ENCODE measurements at places on chromosomes 6 and 20.

DNA sequence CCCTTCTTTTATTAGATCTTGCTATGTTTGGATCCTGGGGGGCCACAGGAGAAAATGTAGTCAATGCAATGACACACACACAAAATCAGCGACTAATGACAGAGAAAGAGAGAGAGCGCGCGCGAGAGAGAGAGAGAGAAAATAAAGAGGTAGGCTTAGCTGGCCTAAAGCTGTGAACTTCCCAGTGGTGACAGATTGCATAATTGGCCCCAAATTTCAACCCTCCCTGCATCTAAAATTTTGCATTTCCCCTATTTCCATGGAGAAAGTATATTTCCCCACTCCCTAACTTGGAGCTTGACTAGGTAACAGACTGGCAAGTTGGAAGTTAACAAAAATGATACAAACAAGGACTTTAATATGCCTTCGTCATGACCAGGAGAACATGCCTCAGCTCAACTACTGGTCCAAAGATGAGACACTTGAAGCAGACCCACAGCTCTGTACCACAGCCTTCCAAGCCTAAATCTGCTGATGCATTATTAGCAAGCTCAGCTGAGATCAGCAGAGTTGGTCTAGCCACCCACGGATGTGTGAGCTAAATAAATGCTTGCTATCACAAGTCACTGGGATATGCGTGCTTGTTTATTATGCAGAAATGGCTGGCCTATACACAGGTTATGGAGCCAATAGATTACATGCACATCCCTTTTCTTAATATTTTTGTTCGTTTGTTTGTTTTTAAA is 118.1 kb upstream of the PRDM1 start:
- DNase-seq: no peak

DNA sequence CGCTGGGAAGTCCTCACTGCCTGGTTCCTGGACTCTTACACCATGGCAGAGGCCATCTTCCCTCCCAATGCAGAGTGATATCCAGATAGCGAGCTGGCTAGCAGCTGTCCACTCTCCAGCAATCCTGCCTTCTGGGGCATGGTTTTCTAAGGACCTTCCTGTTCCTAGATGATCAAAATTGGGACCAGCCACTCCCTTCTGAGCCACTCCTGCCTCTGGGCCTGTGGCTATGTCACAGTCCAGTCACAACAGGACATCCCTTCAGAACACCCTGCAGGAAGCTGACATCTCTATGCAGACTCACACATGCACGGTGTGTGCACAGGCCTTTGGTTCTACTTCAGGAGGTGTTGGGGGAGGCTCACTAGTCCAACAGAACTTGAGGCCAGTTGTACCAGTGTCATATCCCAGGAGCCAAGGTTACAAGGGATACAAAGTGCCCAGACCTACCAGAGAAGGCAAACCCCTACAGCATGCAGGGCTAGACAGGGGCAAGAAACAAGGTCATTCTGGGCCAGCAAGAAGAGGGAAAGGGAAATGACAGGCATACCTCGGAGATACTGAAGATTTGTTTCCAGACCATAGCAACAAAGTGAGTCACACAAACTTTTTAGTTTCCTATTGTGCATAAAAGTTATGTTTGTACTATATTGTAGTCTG is 2.7 kb upstream of the MCCD1 start:
- no peak for DNase-seq

- no peak for DNase-seq
Measured at GRCh38 chr6:7827142-7827541, 83.4 kb downstream of the TXNDC5 start.

DNA sequence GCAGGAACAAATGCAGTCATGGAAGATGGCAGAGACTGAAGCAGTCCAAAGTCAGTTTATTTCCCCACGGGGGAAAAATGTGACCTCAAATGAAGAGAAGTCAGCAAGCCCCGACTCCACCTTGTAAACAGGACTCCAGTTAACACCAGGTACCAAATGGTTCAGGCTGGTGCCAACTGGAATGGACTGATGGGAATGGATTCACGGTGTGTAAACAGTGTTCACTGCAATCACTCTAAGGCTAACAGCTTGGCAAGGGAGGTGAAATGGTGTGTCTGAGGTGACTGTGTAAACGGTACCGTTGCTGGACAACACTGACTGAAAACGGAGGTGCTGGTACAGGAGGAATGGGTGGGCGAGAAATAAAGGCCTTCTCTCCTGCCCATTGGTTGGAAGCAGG is 12.0 kb downstream of the PLAGL2 start:
- DNase-seq: no peak

- no peak for DNase-seq
Measured at GRCh38 chr6:159897603-159898002, 6.8 kb downstream of the MAS1 start.

DNA sequence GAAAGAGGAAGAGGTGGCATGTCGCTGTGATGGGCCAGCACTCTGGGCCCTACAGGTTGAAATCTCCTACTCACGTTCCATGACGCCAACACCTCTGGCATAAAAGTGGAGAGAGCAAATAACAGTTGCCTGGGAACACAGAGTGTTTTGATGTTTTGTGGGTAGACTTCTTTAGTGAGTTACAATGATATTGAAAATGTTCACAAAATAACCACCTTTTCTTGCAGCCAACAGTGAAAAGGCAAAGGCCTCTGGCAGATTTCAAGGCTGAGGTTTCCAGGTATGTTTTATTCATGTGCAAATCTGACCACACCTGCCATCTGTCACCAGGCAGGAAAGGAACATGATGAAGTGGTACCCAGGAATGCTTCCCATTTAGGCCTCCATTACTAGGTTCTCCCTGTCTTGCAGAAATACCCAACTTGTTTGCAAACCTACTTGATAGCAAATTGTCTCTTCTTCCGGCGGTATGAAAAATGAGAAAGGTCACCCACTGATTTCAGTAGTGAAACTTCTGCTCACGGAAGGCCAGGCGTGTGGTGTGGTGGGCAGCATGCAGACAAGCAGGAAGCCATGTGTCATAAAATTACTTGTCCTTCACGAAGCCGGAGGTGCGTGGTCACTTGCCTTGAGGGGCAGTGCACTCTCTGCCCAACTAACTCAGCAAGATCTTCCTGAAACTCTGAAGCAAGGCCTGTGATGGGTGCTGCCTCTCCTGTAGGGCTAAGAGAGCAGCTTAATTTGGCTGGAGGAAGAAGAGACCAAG is 299.1 kb upstream of the PRDM1 start:
- DNase-seq: no peak

GRCh38 chr6:46440641-46441040 is 50.6 kb downstream of the RCAN2 start:
- DNase-seq: no peak

- no peak for DNase-seq
Measured at GRCh38 chr6:29945281-29945820, 3.0 kb downstream of the HLA-A start.

GRCh38 chr20:62808211-62808865 is 3.7 kb downstream of the OGFR start:
- DNase-seq: peak; percentile 35

GRCh38 chr6:56660381-56660730 is 17.7 kb upstream of the DST start:
- no peak for DNase-seq

DNA sequence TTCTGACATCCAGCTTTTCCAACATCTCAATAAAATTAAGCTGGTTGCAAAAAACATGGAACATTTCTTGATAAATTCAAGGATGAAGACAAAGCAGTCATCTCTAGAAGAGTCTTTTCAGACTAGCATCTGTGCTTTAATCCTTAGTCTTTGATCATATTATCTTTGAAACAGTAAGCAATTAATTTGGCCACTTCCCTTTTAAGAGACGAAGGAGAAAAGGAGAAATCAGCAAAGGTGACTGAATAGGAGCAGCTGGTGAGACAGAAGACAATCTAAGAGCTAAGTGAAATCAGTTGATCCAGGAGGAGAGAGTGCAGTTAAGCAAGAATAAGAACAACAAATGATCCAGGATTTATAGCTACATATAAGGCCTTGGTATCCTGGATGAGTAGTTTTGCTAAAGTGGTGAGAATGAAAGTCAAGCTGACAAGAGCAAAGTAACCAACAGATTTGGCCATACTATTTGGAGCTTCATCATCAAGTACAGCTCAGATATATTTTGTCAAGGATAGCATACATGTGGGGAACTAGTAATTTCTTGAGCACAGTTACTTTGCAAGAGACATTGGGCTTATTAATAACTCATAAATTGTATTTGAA is 215.5 kb downstream of the ADGB start:
- DNase-seq: no peak

DNA sequence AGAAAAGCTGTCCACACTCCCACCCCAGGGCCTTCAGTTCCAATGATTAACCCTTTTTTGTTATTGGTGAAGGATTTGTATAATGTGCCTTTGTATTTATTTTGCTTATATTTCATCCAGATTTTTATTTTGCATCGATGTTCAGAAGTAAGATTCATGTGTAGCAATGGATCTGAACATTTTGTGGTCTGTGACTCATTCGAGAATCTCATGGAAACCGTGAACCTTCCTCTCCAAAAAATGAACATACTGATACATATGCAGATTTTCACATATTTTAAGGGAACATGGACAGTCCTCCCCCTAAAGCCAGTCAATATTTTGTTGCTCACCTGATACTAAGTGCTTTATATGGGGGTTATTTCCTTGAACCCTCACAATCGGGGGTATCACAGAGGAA is 421.8 kb upstream of the SOX4 start:
- no peak for DNase-seq

GRCh38 chr6:166381733-166382499 is 824 bp downstream of the MPC1 start:
- DNase-seq: peak; percentile 45

GRCh38 chr6:43639984-43640800 is 4.6 kb downstream of the MAD2L1BP start:
- DNase-seq: no peak

DNA sequence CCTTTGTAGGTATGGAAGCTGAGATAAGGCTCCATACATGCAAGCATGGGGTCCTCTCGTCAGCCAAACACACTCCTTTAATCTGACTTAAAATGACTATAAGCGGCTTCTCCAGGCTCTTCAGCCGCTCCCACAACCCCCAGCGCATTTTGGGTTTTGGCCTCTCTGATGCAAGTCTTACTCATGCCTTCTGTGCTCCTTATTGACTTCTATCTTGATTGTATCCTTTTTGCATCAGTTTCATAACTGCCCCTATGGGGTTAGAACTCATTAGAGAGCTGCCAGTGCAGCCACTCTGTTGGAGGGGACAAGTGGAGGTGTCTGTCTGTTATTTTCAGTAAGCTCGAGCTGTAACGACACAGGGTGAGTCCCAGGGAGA is 70.1 kb upstream of the TAB2 start:
- no peak for DNase-seq

- no peak for DNase-seq
Measured at GRCh38 chr6:100118301-100118700, 124.3 kb upstream of the MCHR2 start.

GRCh38 chr6:137413482-137413881 is 80.7 kb downstream of the OLIG3 start:
- DNase-seq: no peak

- DNase-seq: no peak
Measured at GRCh38 chr20:50304501-50304856, 113.8 kb downstream of the CEBPB start.

GRCh38 chr20:36754656-36755222 is 8.8 kb upstream of the NDRG3 start:
- DNase-seq: peak; percentile 20

DNA sequence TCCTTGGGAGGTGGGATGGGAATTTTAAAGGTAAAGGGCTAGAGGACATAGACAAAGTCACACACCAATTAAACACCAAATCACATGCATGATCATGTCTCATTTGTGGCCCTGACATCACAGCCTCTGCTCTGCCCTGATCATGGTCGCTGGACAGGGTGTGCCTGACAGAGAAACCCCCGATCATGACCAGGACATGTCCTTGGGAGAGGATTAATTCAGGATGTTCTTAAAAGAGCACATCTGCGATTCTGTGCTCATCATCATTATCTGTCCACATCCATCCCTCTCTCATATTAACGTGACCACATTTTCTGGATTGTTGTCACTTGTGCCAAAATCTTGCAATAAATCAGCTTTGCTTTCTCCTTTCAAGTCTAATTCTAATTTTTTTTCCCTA is 7.7 kb upstream of the PBOV1 start:
- no peak for DNase-seq

GRCh38 chr20:49610691-49611538 is 43.0 kb upstream of the PTGIS start:
- DNase-seq: peak; percentile 83

All from stimulated activated CD4-positive, alpha-beta T cell treated with anti-CD3 and anti-CD28 coated beads, Interleukin-12 subunit alpha, Interleukin-12 subunit beta, amount 100 ng/mL, for 48 hours (primary cell).